ENCODE measurements at places on chromosomes 4 and X.
A peak's percentile ranks its signal among the peaks of the same experiment; 100 is the strongest.

GRCh38 chr4:113556382-113557134 is 205.0 kb downstream of the CAMK2D start:
- DNase-seq = no peak

DNA sequence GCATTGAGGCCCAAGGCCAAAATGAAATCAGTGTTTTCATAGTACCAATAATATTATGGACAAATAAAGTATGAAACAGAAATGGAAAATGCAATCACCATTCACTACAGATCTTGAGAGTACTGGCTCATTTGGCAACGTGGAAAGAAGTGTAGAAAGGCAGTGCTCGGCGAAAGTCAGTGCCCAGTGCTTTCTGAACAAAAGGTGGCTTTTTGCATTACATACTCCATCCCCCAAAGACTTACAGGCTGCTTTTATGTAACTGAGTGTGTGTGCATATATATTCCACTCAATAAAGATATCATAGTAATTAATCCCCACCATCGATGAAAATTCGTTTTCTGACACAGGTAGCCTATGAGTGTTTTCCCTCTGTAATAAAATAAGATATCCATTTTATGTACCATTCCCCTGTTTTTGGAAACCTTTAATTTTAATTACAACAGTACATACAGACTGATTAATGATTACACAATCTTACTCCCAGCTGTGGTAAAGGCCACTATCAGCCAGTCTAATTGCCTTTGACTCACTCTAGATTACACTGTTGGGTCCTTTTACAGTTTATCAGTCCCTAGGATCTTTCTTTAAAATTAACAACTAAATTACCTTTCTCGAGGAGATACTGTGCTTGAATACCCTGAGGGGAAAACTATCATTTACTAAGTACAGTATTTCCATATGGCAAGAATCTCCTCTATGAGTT is 65.9 kb downstream of the MAD2L1 start:
- DNase-seq = no peak

DNA sequence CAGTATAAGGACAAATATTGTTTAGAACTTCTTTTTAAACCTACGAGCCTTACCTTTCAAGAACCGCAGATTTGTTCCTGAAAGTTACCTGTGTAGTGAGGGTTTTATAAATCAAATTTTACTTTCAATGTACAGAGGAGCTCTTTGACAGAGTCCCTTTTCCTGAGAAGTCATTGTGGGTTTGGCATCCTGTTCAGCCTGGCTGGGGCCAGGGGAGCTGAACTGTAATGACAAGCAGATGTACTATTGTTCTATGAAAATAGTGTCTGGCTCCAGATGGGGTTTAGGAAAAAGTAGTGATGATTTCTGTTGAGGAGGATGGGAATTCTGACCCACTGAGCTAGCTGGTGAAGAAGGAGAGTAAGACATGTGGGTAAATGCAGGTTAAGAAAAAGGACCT is 196.2 kb upstream of the PGRMC2 start:
- no peak for DNase-seq

DNA sequence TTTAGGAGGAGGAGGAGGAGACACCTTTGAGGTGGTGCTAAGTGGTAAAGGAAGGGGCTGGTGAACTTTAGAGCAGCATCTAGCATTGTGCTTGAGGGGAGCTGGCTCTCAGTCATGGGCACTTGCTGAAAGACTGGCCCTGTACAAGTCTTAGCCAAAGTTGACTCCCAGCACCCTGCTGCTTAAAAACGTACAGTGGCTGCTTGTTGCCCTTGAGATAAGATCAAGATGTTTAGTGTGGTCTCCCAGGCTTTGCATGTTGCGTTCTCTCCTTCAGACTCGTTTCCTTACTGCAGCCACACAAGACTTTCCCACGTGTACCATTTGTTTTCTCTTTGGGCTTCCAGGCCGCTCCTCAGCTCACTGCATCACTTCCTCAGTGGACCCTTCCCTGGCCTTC is 1.8 kb downstream of the MED28 start:
- no peak for DNase-seq

DNA sequence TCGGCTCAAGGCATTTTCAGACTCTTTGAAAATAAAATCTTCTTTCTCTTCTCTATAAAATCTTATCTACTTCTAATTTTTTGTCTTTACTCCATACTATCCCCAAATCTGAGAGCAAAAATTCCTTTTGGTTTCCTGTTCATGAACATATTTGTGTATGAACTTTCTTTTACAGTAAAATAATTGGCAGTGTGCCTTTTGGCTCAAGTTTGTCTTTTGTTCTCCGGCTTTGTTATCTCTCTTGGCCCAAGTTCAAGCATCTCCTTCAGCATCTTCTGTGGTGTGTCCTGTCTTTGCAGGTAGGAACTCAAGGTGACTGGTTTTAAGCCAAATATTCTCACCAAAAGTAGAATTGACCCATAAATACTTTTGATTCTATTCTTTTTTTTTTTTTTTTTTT is 276.6 kb upstream of the FAT1 start:
- no peak for DNase-seq

GRCh38 chr4:40881096-40881495 is 131.3 kb downstream of the NSUN7 start:
- no peak for DNase-seq

GRCh38 chr4:90992213-90992612 is 865.0 kb downstream of the CCSER1 start:
- DNase-seq = no peak

GRCh38 chr4:17468619-17469221 is 43.2 kb downstream of the QDPR start:
- DNase-seq = peak; percentile 39

DNA sequence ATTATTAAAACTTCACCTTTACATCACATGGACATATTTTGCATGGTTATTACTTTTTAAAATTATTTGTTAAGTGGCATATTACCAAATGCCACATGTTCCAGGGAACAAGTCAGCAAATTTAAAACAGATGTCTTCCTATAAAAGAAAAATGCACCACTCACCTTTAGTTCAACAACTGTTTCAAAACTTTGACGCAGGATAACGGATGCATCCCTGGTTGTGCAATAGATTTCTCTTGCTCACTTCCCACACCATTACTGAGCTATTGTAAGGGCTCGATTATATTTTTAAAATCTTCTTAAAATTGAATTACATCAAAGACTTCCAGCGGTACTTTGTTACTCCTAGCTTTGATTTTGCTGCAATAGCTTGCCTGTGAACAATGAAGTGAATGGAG is 93.0 kb upstream of the ARHGAP24 start:
- no peak for DNase-seq

GRCh38 chrX:152072236-152072635 is 66.1 kb downstream of the MAGEA10 start:
- DNase-seq = no peak

GRCh38 chrX:119643696-119644095 is 37.5 kb upstream of the NKRF start:
- DNase-seq = no peak

DNA sequence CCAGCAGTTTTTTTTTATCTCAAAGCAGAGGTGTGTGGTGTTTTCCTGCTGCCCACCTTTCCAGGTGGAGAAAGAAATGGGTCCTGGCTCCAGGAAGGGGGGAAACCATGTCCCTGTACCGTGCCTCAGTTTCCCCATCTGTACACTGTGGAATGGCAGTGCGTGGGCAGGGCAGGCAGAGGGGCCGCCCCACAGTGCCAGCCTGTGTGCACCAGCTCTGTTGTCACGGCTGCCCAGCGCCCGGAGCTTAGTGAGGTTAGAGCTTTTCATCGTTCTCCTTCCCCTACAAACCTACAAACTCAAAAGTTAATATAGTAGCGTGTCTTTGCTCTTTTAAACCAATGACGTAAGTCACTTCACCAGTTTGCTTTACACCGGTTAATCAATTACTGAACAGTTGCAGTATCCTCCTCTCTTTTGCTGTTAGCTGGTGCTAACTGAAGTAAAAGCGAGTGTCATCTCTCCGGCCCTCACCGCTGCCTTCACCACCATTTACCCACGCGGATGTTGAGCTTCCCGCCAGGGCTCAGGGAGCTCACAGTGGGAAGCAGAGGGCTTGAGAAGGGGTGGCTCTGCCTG is 114.8 kb upstream of the ADRA2C start:
- no peak for DNase-seq

GRCh38 chr4:164824581-164824980 is 52.4 kb upstream of the APELA start:
- no peak for DNase-seq

DNA sequence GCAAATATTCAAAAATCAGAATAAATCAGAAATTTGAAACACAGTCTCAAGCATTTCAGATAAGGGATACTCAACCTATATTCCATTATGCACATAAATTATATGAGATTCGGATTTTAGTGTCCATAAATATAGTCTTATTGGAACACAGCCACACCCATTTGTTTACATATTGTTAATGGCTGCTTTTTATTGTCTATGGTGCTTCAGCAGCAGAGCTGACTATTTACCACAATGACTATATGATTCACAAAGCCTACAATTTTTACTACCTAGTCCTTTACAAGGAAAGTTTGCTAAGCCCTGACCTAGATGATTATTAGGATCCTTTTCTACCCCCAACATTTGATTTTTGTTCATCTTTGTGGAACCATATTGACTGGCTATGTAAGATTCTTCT is 63.9 kb downstream of the IL1RAPL1 start:
- no peak for DNase-seq

GRCh38 chr4:16225167-16225862 is 956 bp downstream of the TAPT1 start:
- DNase-seq = peak; percentile 52

- no peak for DNase-seq
Measured at GRCh38 chr4:68257719-68258118, 12.2 kb upstream of the TMPRSS11B start.

DNA sequence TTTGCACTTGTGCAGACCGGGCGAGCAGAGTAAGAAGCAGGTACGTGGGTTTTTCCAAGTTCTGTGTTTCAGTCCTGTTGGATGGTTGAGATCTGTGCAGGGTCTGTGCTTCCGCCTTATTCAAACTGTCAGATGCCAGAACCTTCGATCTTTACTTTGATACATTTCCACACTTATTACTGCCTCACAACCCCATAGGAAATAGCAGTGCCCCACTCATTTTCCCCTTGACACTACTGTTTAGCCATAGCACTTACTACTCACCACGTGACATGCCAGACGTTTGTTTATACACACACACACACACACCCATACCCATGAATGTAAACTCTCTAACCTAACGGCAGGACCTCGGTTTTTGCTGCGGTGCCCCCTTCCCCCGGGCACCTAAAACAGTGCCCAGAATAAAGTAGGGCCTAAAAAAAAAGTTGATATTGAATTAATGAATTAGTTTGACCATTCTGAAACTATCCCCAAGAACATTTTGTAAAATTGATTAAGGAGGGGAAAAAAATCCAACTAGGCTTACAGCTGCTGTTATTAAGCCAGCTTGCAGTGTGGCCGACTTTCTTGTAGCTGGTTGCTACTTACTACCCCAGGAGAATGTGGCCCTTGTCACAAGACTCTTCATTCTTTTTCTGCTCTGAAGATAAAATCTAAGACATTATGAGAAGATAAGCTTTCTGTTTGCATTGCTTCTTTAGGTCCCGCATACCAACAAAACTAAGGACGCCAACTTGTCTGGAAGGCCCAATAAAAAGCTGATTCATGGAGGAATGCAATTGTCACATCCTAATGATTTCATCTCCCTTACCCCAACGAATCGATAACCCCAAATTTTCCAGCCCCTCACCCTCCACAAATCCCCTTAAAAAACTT is 704 bp upstream of the SEPSECS start:
- peak; percentile 3 for DNase-seq

DNA sequence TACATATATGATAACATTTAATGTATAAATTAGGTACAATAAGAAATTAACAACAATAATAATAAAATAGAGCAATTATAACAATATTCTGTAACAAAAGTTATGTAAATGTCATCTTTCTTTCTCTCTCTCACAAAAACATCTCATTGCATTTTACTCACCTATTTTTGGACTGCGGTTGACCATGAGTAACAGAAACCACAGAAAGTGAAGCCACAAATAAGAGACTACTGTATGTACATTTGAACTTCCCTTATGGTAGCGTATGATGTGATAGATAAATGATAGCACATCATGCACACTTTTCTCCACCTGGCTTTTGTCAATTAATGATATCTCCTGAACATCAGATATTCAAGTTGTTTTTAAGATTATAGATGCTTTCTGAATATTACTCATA is 80.5 kb downstream of the HNRNPD start:
- no peak for DNase-seq

- no peak for DNase-seq
Measured at GRCh38 chr4:72366601-72367000, 202.4 kb downstream of the ADAMTS3 start.

DNA sequence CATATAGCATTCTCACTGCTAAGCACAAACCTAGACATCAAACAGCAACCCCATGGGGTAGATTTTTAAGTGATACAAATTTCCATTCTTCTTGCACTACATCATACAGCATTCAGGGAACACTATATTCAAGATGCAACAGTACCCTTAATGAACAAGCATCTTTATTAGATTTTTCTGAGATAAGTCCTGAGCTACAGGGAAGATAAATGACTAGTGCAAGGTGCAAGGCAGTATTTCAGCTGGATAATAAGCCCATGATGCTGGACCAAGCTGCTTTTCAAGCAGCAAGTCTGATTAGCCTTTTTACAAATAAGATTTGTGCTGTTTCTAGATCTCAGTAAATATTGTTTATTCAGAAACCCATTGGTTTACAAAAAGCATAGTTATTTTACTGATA is 192.6 kb upstream of the ATOH1 start:
- DNase-seq = no peak

DNA sequence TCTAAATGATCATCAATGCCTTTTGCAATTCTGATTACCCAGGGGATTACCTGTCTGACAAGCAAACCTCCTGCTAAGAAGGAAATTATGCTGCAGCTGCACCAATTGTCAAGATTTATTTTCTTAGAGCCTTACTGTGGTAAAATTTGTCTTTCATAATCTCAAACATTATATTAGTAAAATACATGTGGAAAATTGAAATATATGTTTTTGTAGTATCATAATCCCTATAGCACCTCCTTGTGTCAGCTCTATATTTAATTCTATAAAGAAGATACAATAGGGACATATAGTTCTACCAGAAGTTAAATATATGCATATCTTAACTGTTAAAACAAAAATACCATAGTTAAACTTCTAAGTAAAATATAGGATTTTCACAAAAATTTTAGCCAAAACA is 655.6 kb upstream of the PCDH10 start:
- DNase-seq = no peak

DNA sequence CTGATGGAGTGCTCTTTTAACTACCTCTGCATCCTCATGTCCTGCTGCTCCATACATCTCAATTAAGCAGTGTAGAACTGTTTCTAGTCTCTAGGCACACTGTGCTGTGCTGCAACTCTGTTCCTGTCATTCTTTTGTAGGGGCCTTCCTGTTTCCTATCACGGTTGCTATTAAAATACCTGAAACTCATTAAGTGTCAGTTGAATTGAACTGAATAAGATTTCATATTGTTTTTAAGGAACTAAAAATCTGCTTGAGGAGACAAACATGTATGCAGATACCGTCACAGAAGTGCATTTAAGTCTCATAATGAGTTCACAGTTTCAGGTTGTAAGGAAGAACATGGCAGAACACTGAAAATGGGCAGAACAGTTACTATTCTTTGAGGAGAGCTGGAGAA is 170.1 kb downstream of the LARP7 start:
- DNase-seq = no peak

- no peak for DNase-seq
Measured at GRCh38 chr4:75733369-75733768, 9.0 kb downstream of the USO1 start.
